ENCODE measurements at places on chromosomes 12 and 14. TPM values are rescaled to one million over a fixed set of nuclear protein-coding genes. Genes with fewer than 3 reads are reported as not detected.

ENDOU gene
- total RNA-seq = 0.13 TPM

ESR2 gene
- 0.49 TPM for total RNA-seq

RNF212B gene
- not detected for total RNA-seq

PROX2 gene
- not detected for total RNA-seq

CRIP2 gene
- total RNA-seq = 200 TPM

CLEC4A gene
- 0.19 TPM for total RNA-seq

NUAK1 gene
- 120 TPM for total RNA-seq

MSRB3 gene
- 27.2 TPM for total RNA-seq

CCDC197 gene
- not detected for total RNA-seq

CHGA gene
- total RNA-seq = 1.0 TPM

TCTN1 gene
- total RNA-seq = 6.0 TPM

ZNF385A gene
- total RNA-seq = 0.81 TPM

CHFR gene
- total RNA-seq = 55.0 TPM

PTCSC3 gene
- total RNA-seq = not detected

IGF1 gene
- total RNA-seq = 0.65 TPM

MYH6 gene
- not detected for total RNA-seq

All from bladder microvascular endothelial cell (primary cell).